ENCODE measurements at places on chromosomes 12 and 14.

- no peak for DNase-seq
Observed at GRCh38 chr14:58465421-58465820, 37.9 kb downstream of the KIAA0586 start.

DNA sequence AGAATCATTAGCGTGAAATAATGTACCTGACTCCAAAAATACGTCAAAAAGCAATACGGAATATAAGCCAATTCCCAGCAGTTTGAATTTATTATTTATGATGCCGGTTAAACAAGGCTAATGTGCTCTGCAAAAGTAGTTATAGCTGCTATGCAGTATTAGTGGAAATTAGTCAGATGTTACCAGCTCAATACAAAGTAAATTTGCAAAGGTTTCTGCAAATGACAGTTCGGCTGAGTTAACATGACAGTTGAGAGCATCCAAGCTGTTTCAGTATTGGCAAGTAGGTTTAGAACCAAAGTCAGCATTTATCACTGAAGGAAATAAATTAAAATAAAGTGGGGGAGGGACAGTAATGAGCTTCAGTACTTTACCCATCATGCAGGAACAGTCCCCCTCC lies 1665.8 kb upstream of the FLRT2 start:
- DNase-seq, result no peak

DNA sequence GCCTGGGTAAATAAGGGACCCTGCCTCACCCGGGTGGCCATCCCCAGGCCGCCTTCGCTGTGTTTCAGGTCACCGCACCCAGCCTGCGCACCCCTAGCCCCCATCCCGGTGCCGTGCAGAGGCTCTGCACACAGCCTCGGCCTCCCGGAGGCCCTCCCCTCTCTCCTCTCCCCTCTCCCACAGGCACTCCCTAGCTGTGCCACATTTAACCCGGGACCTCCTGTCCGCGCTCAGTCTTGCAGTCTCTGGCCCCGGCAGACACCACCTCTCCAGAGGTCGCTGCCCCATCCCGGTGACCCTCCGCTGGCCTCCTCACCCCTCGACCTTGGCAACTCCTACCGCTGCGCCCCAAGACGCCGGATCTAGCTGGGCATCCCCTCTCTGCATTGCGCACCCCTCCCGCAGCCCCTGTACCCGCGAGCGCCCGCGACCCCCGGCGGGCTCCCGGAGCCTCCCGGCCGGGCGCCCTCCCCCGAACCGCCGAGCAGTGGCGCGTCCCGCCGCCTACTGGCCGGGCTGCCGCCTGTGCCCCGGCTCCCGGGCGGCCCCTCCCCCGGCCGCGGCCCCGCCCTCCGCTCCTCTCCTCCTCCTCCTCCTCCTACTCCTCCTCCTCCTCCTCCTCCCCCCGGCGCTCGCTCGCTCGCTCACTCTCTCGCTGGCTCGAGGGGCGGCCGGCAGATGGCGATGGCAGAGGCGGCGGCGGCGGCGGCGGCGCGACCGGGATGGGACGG lies 120.7 kb downstream of the AACS start:
- no peak for DNase-seq

GRCh38 chr12:8970432-8970831 lies 18.9 kb upstream of the KLRG1 start:
- DNase-seq, result no peak

GRCh38 chr14:50072395-50072794 lies 44.0 kb downstream of the VCPKMT start:
- no peak for DNase-seq
